ENCODE measurements at places on chromosomes 3 and 15. TPM values are rescaled to one million over a fixed set of nuclear protein-coding genes. Genes with fewer than 3 reads are reported as not detected.

ADGRG7 gene
- not detected for total RNA-seq

GRCh38 chr15:86446253-86446640, 366.6 kb downstream of the AGBL1 start:
- DNase-seq, result no peak

DNA sequence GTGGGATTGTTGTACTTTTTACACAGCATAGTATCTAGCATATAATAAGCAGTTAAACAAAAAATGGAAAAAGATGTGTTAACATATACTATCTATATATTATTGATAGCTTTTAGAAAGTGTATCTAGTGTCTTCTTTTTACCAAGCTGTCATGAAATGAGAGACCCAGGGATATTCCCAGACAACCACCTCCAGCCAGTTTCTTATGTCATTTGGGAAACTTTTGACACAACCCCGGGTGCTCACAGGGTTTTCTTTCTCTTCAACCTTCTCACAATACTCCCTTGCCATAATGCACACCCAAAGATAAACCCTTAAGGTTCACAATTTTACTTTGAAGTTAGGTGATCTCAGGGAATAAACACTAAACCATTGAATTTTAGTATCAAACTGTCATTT, 4.8 kb upstream of the PLA1A start:
- DNase-seq, result no peak

DNA sequence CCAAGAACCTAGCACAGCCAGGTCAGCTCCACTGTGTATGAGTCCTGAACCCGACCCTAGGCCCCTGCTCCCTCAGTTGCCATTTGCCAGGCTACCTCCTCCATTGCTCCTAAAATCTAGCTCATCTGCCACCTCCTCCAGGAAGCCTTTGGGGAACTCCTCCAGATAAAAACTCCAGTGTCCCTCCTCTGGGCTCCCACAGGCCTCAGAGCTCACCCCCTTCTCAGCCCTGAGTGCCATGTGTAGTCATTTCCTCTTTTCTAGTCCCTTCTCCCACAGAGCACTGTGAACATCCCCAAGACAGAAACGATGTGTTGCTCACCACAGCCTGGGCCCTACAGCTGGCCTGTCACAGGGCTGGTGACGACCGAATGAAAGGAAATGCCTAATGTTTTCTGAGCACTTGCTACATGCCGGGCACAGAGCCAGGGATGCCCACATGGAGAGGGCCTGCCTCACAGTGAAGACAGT, 61.0 kb downstream of the IQSEC1 start:
- peak; percentile 80 for DNase-seq

GRCh38 chr3:16866571-16866970, 18.2 kb upstream of the PLCL2 start:
- DNase-seq, result no peak
